ENCODE measurements at places on chromosomes 11 and 22.

DNA sequence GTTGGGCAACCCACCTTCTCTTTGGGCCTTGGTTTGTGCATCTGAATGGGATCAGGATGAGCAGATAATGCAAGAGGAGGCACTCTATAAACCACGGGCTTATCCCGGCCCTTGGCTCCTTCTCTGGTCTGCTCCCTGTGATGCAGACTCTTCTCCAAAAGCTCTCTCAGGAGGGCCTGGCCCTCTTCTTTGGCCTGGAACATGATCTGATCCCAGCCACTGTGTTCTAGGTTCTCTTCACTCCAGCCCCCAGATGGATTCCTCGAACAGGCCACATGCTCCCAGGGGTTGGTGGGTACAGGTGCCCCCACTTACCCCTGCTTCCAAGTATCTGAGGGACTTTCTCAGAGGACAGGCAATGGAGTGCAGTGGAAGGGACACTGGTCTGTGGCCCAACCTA, 8.7 kb upstream of the UCP3 start:
- DNase-seq, result no peak

DNA sequence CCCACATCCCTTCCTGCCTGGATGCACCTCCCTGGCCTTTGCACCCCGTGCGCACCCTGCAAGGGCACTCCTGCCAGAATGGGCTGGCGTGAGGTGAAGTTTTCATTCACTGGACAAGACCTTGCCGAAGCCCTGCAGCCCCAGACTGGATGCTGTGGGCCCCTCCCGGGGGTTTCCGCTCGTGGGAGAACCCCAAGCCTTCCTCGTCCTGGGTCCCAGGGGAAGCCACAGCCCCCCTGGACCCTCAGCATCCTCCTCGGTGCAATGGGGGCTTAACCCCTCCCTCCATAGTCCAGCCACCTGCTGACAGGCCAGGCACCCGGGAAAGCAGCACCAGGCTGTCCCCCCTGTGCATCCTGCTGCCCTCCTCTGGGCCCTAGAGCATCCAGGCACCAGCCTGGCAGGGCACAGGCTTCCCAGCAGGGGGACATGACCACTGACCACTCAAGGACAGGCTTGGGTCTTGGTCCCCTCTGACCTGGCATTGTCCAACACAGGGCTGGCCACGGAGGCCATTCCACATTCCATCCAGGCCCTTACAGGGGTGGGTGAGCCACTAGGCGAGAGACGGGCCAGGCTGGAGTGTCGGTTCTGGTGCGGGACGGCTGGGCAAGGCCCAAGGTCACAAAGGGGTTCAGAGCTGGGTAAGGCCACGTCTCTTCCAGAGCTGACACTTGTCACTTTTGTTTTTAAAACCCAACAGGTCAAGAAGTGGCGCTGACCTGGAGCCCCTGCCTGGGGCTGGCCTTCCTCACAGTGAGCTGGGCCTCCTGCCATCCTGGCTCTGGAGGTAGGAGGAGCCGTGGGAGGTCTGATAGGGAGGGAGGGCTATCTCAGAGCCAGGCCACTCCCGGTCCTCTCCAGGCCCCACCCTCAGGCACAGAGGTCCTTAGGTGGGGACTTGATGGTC, 41.5 kb upstream of the PPARA start:
- no peak for DNase-seq

GRCh38 chr11:116221351-116221750, 551.4 kb downstream of the BUD13 start:
- DNase-seq, result no peak

- DNase-seq, result no peak
Measured at GRCh38 chr22:32760815-32761214, 40.7 kb upstream of the TIMP3 start.

- DNase-seq, result no peak
Measured at GRCh38 chr22:48744283-48744641, 1083.4 kb downstream of the BRD1 start.

DNA sequence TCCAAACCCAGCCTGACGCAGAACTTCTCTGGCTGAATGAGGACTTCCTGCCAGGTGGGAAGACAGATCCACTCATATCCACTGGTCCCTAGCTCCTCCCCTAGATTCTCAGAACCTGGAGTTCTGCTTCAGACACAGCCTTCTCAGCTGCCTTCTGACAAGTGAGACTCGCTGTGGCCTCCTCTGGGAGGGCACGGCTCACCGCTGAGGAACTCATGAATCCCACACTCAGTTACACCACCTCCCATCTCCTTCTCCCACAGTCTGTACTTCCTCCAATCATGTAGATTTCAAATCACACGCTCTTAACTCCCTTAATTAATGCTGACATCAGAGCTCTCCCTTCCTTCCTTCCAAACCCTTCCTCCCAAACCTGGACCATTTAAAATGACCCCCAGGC, 86.4 kb upstream of the TMEM45B start:
- no peak for DNase-seq

DNA sequence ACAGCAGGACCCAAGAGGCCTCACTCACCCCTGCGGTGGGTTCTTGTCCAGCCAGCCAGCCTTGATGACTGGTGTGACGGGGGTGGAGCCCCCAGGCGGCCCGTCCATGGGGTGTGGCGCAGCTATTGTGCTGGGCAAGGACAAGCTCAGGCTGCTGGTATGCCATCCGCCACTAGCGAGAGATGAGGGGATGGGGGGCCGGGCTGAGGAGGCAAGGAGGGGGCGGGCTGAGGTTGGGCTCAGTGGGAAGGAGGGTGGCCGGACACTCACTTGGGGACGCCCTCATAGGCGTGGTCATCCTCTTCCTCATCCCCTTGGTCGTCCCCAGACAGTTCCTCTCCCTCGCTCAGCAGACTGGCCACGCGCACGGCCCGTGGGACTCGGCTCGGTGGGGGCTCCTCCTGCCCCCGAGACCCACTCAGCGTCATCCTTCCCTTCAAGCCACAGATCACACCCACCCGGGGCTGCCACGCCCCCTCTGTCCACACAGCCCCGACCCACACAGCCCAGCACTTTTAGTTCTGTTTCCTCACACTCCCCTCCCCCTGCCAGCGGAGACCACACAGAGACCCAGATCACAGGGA, 38.0 kb upstream of the PDE2A start:
- DNase-seq, result no peak

DNA sequence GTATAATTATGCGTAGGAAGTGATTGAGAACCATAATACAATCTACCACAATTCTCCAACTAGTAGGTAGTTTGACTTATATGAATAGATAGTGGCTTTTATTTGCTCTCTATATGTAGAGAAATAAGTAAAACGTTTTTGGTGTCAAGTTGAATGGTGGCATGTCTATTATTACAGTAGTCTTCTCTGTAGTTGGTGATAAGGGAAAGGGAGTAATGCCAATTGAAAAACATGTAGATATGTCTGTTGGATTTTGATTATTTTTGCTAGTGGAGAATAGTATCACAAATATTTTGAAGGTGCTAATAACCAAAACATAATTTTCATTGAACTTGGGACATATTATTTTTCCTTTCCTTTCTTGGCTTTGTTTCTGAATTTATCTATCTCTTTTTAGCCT, 17.5 kb downstream of the FBXO7 start:
- DNase-seq, result no peak

- DNase-seq, result no peak
Measured at GRCh38 chr11:61480994-61481335, 27.6 kb upstream of the LRRC10B start.

GRCh38 chr22:49492308-49492707, 335.4 kb downstream of the BRD1 start:
- no peak for DNase-seq

DNA sequence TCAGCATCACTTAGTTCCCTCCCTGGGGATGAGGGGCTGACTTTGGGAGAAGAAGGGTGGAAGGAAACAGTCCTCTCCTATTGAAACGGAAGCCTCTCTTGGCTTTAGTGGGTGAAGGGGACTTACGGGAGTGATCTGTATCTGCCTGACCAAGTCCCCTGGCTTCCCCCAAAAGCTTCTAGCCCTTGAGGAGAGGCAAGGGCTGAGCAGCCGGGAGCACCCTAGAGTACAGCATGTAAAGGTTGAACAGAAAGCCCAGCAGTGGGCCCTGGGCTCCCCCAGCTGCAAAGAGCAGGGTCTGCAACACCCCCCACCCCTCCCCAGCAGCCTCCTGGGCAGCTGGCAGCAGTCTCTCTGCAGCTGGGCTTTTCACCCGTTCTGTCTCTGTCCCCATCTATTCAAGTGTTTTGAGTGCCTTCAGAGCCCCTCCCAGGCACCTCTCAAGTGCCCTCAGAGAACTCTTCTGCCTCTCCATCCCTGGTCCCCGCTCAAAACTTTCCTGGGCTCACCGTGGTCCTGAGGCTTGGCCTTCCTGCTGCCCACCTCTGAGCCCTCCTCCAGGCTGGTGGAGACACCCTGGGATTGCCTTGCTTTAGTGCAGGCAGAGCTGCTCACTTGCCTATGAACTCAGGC, 2.7 kb downstream of the CAPN5 start:
- no peak for DNase-seq

DNA sequence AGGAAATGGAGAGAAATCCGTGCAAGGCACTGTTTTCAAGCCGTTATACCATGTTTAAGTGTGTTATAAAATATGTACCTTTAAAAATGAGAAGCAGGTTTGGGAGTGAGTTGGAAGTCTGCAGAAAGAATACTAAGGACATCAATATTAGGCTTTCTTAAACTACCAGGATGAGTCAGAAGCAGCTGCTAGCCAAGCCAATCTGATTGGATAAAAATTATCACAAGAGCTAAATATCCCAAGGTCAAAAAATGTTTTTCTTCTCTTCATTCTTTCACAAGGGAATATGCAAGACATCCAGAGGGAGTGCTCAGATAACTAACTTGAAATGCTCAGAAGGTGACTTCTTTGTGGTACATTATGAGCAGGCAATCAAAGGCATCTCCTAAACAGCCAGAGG, 19.3 kb upstream of the CKAP5 start:
- DNase-seq, result no peak

GRCh38 chr11:67002297-67002913, 20.5 kb upstream of the SYT12 start:
- no peak for DNase-seq

- no peak for DNase-seq
Measured at GRCh38 chr11:73241300-73241699, 23.2 kb downstream of the P2RY2 start.

DNA sequence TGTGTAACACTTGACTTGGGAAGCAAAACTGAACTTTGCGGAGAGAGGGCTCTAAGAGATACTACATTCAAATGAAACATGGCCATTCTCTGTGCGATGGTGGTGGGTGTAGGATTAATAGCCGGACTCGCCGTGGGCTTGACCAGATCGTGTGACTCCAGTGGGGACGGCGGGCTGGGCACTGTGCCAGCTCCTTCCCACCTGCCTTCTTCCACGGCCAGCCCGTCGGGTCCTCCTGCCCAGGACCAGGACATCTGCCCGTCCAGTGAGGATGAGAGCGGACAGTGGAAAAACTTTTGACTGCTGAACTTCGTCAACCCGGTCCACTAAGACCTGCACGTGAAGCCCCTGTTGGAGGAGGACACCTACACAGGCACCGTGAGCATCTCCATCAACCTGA, 137.4 kb downstream of the OR4C45 start:
- no peak for DNase-seq

DNA sequence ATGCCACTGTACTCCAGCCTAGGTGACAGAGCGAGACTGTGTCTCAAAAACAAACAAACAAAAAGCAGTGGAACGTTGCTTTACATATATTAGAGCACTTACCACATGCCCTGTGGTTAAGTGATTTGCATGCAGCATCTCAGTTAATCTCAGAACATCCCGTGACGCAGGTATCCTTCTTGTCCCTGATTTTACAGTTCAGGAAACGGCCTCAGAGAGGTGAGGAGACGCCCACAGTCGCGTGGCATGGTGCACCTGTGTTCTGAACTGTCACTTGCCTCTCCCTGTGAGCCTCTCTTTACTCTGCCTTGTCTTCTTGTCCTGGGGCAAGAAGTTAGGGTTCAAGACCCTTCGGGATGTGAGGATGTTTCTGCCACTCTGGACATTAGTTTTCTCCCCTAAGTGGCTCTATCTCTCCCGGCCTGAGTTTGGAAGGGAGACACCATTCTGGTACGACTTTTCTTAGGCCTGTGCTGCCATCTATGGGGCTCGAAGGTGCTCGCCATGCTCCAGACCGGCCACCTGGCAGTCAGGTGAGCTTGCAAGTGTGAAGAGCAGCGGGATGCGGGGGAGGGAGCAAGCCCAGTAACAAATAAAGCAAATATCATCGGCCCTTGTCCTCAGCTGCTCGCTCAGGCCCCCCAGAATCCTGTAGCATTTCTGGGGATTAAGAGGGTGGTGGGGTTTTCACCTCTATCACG, 25.6 kb downstream of the YWHAH start:
- DNase-seq, result no peak

GRCh38 chr11:2998073-2998850, 6.1 kb upstream of the NAP1L4 start:
- DNase-seq, result peak; percentile 18

- no peak for DNase-seq
Measured at GRCh38 chr11:131817687-131818188, 447.3 kb downstream of the NTM start.

DNA sequence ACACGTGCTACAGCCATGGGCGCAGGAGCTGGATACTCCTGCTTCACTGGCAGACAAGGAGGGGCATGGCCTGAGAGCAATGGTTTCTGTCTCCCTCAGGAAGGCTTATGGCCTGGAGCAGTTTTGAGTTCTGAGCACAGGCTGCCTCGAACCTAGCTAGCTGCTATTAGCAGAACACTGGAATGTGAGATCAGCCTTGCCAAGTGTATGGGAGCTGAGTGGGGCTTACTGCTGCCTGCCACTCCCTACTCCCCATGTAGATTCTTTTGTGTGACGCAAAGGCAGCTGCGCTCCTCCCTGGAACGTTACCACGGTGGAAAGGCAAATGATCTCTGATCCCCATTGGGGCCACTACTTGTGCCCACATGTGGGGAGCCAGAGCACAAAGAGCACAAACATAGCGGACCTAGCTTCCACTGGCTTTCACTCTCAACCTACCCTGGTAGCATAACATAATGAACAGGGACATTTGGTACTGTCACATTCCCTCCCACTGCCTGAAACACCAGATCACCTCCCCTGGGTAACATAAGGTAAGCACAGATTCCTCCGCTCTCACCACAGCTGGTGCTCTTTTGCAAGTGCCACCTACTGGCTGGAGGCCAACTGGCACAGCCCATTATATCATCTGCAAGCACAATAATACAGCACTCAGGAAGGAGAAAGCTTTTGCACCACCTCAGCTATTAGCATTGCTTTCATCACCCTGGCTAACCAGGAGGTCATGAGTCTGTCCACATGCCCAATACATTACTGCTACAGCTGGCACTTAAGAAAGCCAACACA, 84.6 kb upstream of the GUCY1A2 start:
- DNase-seq, result no peak

- DNase-seq, result no peak
Measured at GRCh38 chr11:94183886-94184264, 55.2 kb downstream of the PANX1 start.
